Hepatocyte (in vitro differentiated cells): ENCODE measurements at places on chromosomes 3 and 15. TPM values are rescaled to one million over a fixed set of nuclear protein-coding genes. Genes with fewer than 3 reads are reported as not detected.

DNA sequence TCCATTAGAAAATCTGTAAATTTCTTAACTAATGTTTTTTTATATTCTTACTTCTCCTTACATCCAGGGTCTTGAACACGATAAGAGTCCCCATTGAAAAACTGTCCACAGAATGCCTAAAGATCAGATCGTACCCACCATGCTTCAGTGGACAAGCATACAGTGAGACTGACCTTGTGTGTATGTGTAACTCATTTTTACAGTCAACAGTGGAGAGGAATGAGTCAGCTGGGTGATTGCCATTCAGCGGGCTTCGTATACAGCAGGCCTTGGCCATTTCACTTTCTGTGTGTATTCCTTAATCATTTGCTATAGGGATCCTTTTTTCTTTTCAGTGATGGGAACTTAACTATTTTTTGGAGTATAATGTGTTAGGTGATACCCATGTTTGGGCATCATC, 10.6 kb downstream of the PARP14 start:
- DNase-seq = peak; percentile 50

DNA sequence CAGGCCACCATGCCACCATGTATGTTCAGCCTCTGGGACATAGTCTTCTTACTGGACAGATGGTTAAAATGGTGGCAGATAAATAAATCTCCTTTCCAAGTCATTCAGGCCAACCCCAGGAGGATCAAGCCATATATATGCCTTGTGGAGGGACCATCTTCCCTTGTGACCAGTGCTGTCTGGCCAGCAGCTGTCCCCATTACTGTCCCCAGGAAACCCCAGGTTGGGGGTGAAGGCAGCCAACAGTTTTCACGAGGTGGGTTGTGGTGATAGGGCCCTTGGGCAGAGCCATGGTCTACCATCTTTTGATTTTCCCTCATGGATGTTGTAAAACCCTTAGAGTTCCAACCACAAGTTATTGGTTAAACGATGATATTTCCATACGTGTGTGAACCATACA, 48.7 kb upstream of the PCSK6 start:
- DNase-seq = no peak

GRCh38 chr3:180277041-180277440, 240.3 kb upstream of the PEX5L start:
- DNase-seq = peak; percentile 12

GRCh38 chr3:40976241-40976640, 223.1 kb upstream of the CTNNB1 start:
- no peak for DNase-seq

DNA sequence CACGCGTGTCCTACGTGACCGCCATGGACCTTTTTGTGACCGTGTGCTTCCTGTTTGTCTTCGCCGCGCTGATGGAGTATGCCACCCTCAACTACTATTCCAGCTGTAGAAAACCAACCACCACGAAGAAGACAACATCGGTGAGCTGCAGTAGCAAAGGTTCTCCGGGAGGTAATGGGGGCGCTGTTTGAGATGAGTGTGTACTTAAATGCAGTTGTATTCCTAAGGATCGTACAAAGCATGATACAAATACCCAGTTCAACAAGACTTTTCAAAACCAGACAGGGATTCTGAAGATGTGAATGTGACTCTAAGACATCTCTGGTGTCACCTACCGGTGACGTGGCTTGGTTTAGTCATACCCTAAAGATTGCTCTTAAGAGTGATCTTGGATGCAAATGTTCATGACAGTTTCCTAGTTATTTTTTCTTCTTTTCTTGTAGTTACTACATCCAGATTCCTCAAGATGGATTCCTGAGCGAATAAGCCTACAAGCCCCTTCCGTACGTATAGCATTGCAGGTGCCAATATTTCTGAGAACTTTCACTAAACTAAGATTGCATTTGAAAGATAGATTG, 556.6 kb downstream of the GABRG3 start:
- DNase-seq = no peak

- peak; percentile 70 for DNase-seq
These were observed 172.7 kb downstream of the WDR72 start for GRCh38 chr15:53586799-53587198.

GRCh38 chr3:106814231-106814630, 563.0 kb upstream of the CCDC54 start:
- DNase-seq = no peak

DNA sequence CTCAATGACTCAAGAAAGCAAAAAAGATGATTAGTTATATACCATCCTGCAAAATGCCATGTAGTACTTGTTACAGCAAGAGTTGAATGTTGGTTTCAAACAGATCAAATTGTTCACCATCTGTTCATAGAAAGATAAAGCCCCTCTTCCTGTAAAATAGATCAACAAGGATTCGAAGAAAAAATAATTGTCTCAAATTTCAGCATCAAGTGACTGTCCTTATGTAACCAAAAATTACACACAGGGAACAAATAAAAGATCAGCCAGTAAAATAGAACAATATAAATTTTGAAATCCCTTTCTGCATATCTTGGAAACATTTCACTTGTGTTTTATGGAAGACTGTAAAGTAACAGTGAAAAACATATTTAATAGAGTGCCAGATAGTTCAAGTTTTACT, 165.1 kb upstream of the STAC start:
- DNase-seq = no peak

- DNase-seq = peak; percentile 89
These were observed 75.0 kb downstream of the MAGEF1 start for GRCh38 chr3:184636741-184637316.

GRCh38 chr3:185042312-185043050, 110.4 kb downstream of the C3orf70 start:
- DNase-seq = no peak

SLC2A2 gene
- total RNA-seq = 123 and 133 TPM in 2 replicates

SLC12A1 gene
- total RNA-seq = not detected in 2 replicates

ARPIN gene
- total RNA-seq = 6.8 and 8.6 TPM in 2 replicates

GP5 gene
- total RNA-seq = 0.27 and 0.52 TPM in 2 replicates

IL16 gene
- 1.1 and 3.3 TPM in 2 replicates for total RNA-seq

CCR9 gene
- 0.20 and 0.44 TPM in 2 replicates for total RNA-seq
